ENCODE measurements at places on chromosomes 6 and 20.

DNA sequence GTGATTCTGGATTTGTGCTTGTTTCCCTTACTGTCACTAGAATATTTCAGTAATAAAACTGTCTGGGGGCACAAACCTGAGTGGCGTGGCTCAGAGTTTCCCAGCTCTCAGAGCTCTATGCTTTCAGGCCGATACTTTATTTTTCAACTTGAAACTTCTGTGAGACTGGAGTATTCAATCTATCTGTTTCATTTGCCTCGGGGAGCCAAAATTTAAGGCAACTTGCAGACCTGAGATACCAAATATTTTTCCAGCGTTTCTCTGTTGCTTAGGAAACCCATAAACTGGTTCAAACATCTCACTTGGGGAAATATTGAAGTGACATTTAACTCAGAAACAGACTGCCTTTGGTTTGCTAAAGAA lies 74.7 kb downstream of the SOBP start:
- DNase-seq: no peak

DNA sequence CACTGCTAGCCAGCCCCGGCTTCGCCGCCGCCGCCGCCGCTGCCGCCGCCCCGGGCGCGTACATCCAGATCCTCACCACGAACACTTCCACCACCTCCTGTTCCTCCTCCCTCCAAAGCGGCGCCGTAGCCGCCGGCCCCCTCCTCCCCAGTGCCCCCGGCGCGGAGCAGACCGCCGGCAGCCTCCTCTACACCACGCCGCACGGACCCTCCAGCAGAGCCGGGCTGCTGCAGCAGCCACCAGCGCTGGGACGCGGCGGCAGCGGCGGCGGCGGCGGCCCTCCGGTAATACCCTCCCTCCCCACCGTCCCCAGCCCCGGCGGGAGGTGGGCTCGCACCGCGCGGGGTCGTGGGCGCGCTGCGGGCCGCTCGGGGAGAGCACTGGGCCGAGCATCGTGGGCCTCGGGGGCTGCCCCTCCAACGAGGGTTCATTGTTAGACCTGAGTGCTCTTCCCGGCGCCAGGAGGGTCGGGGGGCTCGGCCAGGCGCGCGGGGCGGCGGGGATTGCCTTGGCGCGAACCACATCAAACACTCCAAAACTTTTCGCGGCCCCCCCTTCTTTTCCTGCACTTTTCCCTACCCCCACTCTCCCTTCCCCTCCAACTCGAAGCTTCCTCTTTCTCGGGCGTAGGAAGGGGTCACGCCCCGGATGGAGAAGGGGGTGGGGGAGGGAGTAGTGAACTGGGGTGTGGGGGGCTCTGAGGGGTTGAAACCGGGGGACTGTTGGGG lies 827 bp downstream of the E2F3 start:
- peak; percentile 70 for DNase-seq

DNA sequence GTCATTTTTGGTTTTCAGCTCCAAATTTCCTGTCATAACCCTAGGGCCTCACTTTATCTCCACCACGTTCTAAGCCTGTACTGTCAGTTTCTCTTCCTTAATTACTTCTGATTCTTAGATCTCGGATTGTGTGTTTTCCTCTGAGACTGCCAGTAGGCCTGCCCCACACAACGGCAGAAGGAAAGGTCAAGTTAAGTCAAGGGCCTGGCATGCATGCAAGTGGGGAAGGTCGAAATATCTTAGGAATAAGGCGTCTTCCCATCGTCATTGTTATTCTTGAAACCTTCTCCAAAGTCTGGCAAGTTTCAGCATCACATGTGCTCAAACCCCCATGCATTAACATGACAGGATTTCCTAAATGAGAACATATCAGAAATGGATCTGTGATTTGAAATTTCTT lies 203.5 kb upstream of the TSHZ2 start:
- DNase-seq: no peak

DNA sequence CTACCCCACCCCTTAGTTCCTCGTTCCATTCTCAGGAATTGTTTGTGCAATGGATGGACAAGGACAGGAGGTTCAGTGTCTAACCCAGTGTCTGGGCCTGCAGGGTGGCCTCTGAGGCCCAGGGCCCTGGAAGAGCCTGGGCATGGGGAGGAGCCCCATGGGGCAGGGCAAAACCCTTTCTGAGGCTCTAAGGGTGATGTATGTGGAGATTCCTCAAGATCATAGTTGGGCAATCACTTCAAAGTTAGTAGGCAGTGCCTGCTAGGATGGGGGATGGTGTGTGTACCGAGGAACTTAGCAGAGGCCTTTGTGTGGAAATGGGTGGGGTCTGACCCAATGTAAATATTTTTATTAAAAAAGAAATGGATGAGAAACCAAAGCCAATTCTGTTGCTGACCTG lies 6.7 kb upstream of the C2 start:
- DNase-seq: no peak

DNA sequence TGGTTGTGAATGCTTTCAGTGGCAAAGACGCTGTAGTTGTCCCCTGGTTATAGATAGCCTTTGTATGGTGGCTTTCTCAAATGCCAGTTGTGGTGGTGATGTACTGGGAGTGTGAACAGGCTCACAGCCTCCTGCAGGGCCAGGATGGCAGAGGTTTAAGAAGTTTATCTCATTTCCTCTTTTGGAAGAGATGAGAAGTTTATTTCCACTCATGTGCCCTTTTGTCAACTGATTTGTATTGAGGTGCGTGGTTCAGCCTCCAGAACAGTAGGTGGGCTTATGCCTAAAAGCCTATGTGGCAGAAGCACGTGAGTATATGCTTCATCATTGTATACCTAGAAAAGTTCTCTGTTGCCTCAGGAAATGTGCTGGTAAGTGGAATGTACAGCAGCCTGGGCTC lies 13.7 kb upstream of the ZFP57 start:
- no peak for DNase-seq

DNA sequence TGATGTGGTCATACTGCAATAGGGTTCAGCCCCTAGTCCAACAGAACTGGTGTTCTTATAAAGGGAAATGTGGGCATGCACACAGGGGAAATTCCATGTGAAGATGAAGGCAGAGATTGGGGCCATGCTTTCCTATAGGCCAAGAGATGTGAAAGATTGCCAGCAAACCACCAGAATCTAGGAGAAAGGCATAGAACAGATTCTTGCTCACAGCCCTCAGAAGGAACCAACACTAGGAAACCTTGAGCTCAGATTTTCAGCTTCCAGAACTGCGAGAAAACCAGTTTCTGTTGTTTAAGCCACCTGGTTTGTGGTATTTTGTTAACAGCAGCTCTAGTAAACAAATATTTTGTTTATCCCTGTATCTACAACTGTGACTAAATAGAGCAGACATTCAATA lies 197.6 kb upstream of the CITED2 start:
- DNase-seq: no peak

DNA sequence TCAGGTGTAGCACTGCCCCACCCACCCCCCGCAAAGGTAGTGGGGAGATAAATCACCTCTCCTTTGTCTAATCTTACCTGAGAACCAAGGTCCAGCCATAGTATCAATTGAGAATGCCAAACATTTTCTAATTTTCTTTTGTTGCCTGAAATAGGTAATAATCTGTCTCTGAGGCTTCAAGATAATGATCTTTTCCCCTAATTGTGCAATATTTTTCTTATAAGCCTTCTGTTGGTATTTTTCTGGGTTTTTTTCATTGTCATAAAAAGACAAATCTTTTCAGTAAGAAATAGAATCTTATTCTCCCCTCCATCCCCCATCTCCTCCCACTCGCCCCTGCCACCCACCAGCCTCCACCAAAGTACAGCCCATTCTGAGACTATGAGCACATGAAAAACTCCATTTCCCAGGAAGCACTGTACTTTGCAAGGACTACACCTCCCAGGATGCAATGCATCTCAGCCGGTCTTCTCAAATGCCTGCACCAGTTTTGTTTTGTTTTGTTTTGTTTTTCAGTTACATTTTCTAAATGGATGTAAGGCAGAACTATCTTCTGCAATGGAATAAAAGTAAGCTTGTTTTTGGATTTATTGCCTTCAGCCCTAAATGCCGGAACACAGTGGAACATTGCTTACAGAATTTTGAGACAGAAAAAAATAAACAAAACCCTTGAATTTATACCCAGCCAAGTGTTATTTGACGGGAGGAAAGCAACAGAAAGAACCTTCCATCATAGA lies 268.0 kb downstream of the TFAP2A start:
- no peak for DNase-seq

- DNase-seq: no peak
These were observed 10.7 kb upstream of the SERPINB9 start for GRCh38 chr6:2913621-2914317.

GRCh38 chr6:30644769-30645168 lies 2.2 kb upstream of the C6orf136 start:
- no peak for DNase-seq

DNA sequence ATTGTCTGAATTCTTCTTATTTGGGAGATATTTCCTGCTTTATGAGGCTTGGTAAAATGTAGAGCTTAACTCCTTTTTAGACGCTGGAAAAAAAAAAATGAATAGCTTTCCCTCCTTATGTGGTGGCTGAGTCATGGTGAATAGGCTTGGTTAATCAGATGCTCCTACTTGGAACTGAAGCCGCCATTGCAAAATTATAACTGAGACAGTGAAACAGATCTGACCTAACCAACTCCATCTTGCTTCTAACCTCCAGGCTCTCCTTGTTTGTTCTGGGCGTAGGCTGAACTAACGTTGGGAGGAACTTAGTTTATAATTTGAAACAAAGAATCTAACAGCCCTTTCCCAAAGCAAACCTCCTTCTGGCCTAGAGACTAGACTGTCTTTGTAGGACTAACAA lies 43.2 kb upstream of the PLCB4 start:
- DNase-seq: peak; percentile 78

DNA sequence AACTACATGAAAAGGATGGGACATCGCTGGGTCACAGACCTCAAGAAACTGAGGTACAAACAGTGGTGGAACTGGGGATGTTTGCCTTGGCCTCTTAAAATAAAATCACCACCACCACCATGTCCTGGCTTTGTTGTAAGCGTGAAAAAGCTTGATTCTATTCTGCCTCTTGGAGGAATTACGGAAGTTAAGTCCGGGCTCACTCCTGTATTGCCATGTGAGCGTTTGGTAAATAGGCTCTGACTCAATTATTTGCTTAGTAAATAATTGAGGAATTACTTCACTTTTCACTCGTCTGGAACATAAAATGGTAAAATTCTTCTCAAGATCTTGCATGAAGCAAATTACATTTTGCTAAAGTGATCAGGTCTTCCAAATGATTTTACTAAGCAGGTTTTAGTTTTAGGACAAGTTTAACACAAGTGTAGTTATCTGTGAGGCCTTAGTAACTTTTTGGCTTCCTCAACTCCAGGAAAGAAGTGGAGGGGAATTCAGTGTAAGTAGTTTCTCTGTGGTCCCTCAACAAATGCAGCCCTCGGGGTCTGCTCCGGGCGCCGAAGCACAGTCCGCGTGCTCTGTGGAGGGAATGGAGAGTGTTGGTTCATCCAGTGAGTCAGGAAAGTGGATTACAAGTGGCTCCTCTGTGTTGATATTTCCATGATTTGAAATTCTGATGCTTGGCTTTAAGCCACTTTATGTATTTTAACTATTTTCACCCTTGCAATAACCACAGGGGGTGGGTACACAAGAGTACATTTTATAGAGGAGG lies 23.8 kb downstream of the IYD start:
- no peak for DNase-seq

GRCh38 chr6:101650402-101651100 lies 257.0 kb downstream of the GRIK2 start:
- DNase-seq: no peak

GRCh38 chr6:116373940-116374339 lies 3.2 kb downstream of the DSE start:
- DNase-seq: no peak
